NCI-H510A treated with DMSO at 0.1 percent for 48 hours (cell line): ENCODE measurements at places on chromosomes 12 and 14.

- peak; percentile 48 for DNase-seq
These were observed 682 bp upstream of the TRIP11 start for GRCh38 chr14:92040431-92041051.

GRCh38 chr14:88210426-88210825, 112.6 kb downstream of the KCNK10 start:
- DNase-seq: no peak

GRCh38 chr14:100239211-100239839, 381 bp downstream of the YY1 start:
- DNase-seq: no peak

GRCh38 chr12:32423559-32423958, 24.2 kb downstream of the FGD4 start:
- DNase-seq: no peak

DNA sequence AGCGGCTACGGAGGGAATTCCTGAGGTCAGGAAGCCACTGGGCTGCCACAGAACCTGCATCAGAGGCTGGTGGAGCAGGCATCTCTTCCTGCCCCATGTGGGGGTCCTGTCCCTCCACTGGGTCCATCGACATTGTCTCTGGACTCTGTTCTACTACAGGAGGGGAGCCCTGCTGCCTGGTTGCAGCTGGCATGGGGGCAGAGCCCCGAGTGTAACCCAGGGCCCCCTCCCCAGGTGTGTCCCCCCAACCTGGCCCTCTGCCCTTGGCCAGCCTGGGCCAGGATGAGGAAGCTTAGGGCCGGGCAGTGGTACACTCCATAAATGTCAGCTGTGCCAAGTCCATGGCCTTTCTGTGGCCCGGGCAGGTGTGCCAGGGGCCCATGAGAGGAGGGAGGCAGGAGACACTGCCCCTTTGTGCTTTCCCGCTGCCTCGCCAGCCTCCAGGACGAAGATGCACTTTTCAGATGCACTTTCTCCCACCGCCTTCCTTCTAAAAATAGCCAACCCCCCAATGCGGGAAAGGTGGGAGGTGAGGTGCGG, 4.0 kb upstream of the EXOC3L4 start:
- DNase-seq: no peak

DNA sequence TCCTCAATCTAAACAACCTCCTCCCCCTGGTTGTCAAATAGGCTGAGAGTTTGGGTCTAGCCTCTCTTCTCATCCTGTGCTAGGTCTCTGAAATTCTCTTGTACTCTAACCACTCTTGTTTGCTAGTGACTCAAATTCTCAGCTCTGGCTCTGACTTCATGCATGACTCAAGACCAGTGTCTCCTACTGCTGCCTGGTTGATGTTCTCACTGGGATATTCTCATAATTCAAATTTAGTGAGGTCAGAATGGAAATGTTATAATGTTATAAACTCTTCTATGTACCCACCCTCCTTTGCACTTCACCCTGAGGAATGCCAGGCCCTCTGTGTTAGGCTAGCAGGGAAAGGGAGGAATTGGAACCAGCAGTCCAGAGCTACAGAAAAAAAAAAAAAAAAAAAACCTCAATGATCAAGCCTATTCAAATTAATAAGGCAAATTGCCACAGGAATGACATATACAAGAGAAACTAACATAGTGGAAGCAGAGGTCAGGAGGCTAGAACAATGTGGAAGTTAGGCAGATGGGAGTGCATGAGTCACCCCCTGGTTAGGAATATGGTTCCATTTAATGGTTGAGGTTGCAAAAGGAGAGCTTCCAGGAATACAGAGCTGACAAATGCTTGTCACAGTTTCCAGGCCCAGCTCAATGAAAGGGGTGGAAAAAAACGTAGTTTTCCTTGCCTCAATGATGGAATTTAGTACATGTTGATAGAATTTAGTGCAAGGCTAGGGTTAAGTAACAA, 459.5 kb downstream of the RMST start:
- DNase-seq: no peak

- peak; percentile 85 for DNase-seq
These were observed 55.9 kb upstream of the SRSF5 start for GRCh38 chr14:69711065-69711464.

DNA sequence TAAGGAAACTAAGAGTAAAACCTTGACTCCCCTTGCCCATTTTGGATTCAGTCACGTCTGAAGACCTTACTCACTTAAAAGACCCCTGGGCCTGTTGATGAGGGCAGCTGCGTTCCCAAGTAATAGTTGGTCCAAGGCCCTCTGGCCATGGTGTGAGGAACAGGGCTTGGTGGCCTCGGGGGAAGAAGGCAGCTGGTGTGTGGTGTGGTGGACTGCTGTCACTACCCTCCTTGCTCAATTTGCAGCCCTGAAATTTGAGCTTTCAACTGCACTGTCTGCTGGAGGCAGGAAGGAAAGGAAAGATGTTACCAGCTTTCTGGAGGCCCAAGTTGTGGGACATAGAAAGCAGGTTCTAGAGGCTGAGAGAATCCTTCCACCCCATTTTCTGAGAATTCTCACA, 128.2 kb downstream of the SLC38A6 start:
- DNase-seq: peak; percentile 26
